Effector CD4-positive, alpha-beta T cell (primary cell): ENCODE measurements at places on chromosomes 7 and 10.

- DNase-seq = no peak
Observed at GRCh38 chr7:155464948-155465739, 7.2 kb downstream of the EN2 start.

DNA sequence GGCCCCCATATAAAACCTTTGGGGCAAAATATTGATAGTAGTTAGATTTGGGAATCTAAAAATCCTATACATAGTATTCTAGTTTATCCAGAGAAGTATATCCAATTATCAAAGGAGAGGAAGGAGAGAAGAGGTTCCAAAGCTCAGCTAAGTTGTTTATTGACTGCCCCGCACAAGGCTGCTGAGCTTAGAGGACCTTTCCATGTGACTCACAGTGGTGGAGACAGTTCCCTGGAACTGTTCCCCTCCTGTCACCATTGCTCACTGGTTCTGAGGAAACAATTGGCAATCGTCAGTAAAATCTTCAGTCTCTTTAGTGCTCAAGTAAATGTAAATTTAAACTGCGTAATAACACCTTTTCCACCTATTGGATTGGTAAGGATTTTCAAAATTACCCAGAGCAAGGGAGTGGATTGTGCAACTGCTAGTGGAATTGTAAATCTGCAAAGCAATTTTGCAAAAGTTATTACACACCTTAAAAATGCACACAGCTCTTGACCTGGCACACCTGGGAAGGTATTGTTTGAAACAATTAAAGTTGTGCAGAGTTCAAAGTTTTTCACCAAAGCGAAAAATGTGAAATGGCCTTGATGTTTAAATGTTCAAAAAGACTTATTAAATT, 63.1 kb downstream of the EEPD1 start:
- DNase-seq = no peak

- no peak for DNase-seq
Observed at GRCh38 chr7:55242613-55243012, 122.5 kb upstream of the LANCL2 start.

- DNase-seq = peak; percentile 73
Observed at GRCh38 chr10:69515699-69516259, 57.4 kb downstream of the NEUROG3 start.

DNA sequence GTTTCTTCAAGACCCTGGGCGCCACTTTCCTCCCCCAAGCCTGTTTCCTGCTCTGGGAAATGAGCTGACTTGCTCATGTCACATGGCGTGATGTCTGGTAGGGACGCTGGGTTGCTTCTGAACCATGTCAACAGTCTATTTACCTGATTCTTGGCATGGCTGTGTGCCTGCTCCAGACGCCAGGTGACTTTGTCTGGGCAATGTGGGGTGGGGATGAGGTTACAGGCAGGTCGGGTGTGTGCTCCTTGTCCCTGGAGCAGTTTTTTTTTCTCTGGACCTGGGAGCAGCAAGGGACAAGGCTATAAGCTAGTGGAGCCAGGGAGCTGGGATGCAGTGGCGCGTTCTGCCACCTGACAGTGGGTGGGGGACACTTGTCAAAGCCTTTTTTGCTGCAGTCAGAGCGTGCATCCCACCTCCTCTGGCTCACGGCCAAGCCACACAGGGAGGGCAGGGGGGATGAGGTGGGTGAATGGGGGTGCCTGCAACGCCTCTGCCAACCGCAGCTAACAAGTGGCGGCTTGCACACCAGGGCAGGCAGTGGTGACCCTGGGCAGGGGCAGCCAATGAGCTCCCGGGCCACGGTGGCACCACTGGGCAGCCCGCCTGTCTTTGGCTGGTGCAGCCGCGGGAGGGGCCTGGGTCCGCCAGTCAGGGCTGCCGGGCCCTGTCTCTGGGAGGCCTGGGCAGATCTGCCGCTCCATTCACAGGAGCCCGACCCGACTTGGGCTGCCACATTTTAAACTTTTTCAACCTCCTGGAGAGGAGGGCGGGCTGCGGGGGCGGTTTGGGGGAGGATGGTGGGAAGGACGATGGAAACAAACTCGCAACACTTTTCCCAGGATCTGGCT, 22.9 kb downstream of the DNAJB12 start:
- peak; percentile 76 for DNase-seq

DNA sequence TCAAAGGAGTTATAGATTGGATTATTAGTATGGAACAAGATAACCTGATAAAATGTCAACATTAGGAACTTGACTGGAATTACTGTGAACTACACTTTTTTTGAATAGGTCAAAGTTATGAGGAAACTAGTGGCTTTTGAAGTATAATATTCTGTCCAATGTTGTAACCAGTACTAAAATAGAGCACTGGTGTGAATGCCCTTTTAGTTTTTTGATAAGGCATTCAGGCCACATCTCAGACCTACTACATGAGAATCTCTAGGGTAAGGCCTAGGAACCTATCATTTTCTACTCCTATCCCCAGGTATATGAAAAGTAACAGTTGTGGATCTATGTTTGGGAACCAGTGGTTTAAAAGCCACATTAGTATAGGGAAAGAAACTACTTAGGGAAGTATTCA, 16.4 kb downstream of the KMT2E start:
- no peak for DNase-seq

GRCh38 chr7:90869335-90869734, 273.2 kb downstream of the CDK14 start:
- DNase-seq = no peak

DNA sequence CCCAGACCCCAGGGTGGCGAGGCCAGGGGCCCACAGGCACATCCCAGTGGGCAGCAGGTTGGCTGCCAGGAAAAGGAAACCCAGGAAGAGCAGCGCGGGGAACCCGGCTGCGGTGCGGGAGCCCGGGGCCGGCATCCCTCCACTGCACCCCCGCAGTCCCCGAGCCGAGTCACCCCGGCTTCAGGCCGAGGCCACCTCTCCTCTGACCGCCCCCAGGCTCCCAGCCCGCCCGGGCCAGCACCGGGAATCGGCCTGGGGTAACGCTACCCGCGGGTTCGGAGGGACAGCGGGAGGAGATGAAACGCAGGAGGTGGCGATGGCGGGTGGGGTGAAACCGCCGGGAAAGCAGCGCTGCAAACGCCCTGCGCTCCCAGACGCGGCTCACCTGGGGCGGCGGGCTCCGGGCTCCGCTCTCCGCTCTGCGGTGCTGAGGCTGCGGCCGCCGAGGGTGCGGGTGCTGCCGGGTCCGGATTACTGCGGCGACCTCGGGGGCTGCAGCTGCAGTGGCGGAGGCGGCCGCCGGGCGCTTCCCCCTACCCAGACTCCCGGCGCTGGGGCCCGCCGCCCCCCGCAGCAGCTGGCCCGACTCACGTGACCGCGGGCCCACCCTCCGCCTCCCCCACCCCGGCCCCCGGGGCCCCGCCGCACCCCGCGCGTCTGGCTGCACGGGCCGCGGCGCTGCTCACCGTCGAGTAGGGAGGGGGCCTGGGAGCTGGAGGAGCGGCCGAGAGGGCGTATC, at the start of gene SCRN1:
Gene SCRN1 (minus strand): TSS at position 545 of the 739 bp plus-strand sequence. CDS start 20,734 bp downstream, outside the sequence.
- no peak for DNase-seq

GRCh38 chr7:664402-664775, 62.1 kb upstream of the DNAAF5 start:
- no peak for DNase-seq

DNA sequence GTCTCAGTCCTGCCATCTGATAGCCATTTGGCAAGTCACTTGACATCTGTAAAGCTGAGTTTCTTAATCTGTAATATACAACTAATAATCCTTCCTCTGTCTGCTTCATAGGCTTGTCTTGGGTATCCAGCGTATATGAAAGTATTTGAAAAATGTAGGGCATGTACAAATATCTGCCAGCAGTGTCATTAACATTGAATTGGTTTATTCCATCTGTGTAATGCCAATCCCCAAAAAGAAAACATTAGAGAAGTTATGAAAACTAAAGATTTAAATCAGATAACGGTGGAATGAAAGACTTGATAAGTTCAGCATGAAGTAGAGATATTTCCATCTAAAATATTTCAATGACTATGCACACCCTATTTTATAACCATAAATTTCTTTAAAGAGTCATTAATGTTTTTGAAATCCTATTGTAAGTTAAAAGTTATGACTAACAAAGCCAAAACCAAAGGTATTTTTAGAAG, 9.8 kb upstream of the RTKN2 start:
- DNase-seq = no peak

GRCh38 chr10:126433351-126433750, 45.1 kb upstream of the ADAM12 start:
- no peak for DNase-seq

GRCh38 chr7:86687831-86688230, 44.1 kb downstream of the GRM3 start:
- no peak for DNase-seq

DNA sequence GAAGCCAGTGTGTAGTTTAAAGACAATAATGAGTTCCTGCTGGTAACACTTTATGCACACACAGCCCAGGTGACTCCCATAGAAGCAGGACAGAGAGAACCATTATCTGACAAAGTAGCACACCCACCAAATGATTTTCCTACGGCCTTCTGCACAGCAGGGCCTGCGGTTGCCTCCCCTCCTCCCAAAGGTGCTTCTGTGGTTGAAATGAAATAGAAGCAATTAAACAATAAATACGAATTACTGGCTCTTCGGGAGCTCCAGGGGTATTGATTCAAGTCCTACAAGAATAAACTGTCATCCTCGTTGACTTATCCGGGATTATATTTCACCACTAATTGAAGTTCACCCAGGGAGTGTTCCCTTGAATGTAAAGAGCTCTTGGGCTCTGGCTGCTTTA, 172.1 kb downstream of the ACTR3B start:
- DNase-seq = no peak

DNA sequence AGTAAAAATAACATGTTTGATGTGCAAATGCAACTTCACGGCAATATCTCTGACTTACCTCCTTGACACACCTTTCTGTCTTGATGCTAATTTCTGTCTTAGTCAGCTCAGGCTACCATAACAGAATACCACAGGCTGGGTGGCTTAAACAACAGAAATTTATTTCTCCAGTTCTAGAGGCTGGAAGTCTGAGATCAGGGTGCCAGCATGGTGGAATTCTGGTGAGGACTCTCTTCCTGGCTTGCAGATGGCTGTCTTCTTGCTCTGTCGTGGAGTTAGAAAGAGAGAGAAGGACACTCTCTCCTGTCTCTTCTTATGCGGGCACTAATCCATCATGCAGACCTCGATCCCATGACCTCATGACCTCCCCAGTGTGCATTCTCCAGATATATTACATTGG, 134.9 kb downstream of the VTI1A start:
- no peak for DNase-seq

DNA sequence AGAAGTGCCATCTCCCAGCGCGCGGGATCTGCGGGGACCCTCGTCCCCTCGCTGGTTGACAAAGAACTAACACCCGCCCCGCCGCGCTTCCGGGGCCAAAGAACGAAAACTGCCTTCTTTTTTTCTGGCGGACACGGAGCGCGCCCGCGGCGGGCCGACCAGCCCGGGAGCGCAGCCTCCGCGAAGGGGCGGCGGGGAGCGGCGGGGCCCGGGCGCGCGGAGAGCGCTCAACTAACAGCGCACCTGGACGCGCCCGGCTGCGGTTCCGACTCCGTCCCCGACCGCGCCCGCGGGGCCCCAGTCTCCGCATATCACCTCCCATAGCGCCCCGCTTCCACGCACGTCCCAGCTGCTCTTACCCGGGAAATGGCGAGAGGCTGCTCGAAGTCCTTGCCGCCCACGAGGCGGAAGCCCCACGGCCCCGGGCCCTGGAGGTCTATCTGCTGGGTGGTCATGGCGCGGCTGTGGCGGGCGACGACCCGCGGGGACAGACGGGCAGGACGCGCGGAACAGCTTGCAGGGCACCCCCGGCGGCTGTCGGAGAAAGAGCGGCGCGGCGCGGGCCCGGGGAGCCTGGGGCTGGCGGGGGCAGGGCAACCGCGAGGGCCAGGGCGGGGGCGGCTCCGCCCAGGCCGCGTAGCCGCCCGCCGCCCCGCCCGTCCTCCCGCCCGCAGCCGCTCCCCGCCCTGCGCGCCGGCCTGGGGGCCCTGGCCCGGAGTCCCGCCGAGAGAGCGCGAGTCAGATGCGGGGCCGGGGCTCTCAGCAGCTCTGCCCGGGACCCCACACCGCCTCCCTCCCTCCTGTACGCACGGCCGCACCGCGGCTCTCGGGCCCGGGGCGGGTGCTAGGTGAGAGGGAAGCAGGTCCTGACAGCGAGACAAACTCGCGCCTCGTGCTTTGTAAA, at the start of gene PDLIM1:
Gene PDLIM1 (minus strand): TSS at position 543 of the 904 bp plus-strand sequence. CDS start 88 bp downstream, at position 455.
- peak; percentile 6 for DNase-seq

GRCh38 chr7:83271212-83272099, 108.8 kb upstream of the PCLO start:
- no peak for DNase-seq

DNA sequence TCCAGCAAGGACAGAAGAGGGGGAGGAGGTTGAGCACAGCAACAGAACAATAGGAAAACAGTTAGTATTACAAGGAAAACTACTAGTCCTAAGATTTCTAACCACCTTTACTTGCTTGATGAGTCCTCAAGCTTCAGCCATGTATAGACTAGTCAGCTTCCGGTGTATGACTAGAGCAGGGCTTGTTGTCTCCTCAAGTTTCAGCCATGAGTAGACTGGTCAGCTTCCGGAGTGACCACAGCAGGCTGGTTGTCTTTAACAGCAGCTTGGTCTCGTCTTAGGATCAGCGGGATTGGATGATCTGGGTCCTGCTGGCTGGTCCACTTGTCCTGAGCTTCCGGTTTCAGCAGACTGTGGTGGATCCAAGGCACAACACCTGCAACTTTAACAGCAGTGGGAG, 10.6 kb upstream of the ZNF239 start:
- no peak for DNase-seq
